Cerebellum (tissue), 4 donors: ENCODE measurements at places on chromosomes 12 and 14. TPM values are rescaled to one million over a fixed set of nuclear protein-coding genes. Genes with fewer than 3 reads are reported as not detected.
A peak's percentile ranks its signal among the peaks of the same experiment; 100 is the strongest.

EML5 gene
- total RNA-seq = 31.1 TPM

MANSC4 gene
- total RNA-seq = 0.27 TPM

NXPH4 gene
- total RNA-seq = 11.0 TPM

SLCO1B1 gene
- total RNA-seq = not detected

HCAR3 gene
- 0.82 TPM for total RNA-seq

RNASE4 gene
- total RNA-seq = 2.6 TPM

CLEC2D gene
- 11.4 TPM for total RNA-seq

RFX4 gene
- 25.9 TPM for total RNA-seq

HOXC13 gene
- not detected for total RNA-seq

CCDC38 gene
- not detected for total RNA-seq

LMNTD1 gene
- 1.1 TPM for total RNA-seq

OR4K15 gene
- total RNA-seq = not detected

FGF23 gene
- total RNA-seq = not detected

ADAM20 gene
- 7.1 TPM for total RNA-seq

SMIM41 gene
- 0.18 TPM for total RNA-seq

DNA sequence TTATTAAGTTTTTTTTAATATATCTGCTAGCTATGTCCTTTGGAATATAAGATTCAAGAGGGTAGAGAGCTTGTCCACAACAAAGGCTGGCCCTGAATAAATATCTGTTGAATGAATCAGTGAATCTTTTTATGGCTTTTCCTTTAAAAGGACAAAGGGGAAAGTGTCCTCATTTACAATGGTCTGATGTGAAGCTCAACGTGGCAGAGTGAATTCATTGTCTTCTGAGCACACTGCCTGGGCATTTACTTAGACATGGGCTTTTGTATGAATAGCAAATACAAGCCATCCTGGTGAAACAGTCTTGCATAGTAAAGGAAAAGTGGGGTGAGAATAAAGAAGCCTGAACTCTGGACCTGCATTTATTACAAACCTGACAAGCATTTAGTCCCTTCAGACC, 201.2 kb downstream of the NELL2 start:
- DNase-seq = no peak

GRCh38 chr12:34166427-34167060, 144.2 kb downstream of the ALG10 start:
- DNase-seq = no peak

GRCh38 chr12:112126911-112127310, 1.6 kb downstream of the TRAFD1 start:
- DNase-seq = no peak

DNA sequence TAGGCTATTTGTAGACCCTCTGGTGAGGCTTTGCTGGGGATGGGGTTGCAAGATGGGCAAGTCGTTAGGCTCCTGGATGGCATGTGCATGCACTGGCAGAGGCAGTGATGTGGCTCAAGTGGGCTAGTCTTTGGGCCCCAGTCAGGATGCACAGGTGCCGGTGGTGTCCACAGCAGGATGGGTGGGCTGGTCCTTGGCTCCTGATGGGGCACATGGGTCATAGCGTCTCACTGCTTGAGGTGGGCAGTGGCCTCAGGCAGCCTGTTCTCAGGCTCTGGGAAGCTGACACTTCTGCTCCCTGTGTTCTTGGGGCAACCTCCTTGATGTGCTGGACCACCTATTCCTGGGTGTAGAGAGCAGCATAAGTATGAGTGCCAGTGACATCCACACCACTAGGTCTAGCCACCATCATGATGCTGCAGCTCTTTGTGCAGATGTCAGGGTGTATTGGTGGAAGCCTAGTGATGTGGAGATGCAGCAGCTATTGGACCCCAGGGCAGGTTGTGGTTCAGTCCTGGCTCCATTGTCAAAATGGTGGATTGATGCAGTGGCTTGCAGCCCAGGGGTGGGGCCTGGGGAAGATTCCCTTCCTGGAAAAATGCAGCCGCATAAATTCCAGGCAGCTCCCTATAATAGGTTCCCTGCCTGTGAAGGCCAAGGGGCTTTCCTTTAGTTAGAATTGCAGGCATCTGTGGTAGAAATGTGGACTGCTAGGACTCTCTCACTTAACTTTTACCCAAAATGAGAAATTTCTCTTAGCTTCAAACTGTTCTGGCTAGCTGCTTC, 742.5 kb upstream of the MDGA2 start:
- no peak for DNase-seq

DNA sequence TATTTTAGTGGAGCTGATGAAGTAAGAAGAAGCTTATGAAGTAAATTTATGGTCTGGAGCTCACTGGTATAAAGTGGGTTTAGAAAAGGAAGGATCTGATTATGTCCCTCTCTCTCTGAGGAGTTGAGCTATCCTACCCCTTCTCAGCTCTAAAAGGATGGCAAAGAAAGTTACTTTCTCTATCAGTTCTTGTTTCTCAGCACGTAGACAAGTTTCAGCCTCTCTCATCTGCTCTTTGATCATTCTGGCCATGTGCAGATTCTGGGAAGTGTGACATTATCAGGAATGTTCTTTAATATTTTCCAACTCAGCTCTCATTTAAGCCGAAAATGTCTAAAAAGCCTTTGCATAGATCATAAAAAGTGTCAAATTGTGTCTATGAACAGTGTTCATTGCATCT, 5.8 kb upstream of the EGLN3 start:
- no peak for DNase-seq

GRCh38 chr12:49974677-49975317, 2.0 kb downstream of the AQP6 start:
- DNase-seq = no peak

- DNase-seq = peak; percentile 41
These were observed 56.3 kb downstream of the FGD4 start for GRCh38 chr12:32455607-32456071.

DNA sequence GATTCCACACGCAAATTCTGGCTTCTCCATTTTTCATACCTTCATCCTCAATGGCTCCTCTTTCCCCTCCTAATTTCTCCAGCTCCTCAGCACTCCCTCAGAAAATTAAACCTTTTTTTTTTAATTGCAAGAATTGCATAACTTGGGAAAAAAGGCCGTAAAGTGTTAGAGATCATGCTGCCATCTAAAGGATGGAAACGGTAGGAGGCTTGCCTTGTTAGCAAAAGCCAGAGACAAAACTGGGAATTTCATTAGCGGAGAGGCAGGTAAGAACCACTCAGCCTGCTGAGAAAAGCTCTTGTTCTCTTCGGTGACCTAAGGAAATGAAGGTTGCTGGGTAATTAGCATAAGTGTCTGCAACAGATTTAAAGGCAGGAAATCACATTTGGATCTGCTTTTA, 204.3 kb downstream of the AEBP2 start:
- DNase-seq = peak; percentile 16

DNA sequence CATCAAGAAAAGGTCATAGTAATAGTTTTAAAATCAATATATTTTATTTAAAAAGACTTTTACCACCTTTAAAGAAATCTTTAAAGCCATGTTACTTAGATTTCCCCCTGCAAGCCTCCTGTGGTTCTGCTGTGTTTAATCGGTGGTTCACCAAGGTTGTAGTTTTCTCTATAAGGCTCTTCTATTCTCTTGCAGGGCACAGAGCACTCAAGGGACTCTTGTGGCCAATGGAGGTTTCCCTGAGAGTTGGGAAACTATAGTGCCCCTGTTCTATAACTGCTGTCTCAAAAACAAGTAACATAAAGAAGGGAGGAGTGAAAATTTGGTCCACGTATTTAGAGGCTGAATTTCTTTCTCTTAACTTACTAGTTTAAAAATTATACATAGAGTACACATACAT, 25.0 kb downstream of the DACT1 start:
- DNase-seq = no peak

DNA sequence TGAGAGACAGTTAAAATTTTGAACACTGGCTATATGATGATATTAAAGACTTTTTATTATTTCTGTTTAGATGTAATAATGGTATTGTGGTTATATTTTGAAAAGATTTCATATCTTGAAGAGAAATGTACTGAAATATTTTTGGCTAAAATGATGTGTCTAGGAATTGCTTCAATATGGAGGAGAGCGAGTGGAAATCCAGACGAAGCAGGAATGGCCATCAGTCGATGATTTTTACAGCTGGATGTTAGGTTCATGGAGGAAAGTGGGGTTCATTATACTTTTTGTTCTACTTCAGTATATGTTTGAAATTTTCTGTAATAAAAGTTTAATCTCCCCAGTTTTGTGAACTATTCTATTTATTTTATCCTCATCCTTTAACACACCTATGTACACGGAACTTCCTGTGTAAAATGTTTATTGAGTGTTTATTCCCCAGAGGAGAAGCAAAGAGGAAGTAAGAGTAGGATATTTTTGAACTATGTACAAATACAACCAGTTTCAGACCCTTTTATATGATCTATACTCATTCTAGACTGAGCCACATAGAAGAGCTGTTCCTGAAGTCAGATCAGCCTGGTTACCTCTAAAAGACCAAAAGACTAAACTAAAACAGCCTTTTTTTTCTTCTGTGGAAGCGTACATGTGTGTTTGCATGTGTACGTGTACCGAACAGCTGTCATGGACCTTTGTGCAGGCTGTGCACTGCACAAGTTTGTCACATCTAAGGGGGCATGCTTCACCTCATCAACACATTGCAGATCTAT, 211.0 kb upstream of the NUDT4 start:
- no peak for DNase-seq

GRCh38 chr12:68028647-68029046, 39.4 kb downstream of the IFNG-AS1 start:
- DNase-seq = no peak

DNA sequence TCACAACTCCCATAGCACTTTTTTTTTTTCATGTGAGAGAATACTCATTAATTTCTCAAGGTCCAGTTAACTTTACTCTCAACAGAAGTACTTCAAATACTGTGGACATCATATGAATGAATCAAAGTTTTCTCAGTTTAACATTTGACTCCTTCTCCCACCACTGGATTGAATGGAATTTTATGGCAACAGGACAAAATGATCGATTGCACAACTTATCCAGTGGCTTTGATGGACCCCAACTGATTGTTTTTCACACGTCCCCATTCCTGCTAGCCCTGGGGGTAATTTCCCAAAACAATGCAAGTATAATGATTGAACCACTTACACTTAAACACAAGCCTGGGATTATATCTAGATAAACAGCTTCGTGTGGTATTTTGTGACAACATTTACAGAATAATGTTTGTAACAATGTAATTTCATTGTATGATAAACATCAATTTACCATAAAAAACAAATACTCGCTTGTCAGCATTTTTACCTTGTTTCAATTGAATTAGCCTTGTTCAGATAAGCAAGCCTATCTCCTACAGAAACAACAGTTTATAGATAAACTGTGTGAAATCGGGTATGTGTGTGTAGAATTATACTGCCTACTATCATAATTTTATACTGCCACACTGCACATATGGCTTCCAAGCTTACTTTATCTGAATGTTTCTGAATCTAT, 60.9 kb downstream of the SOX5 start:
- DNase-seq = no peak

GRCh38 chr14:74634964-74635363, 22.9 kb upstream of the LTBP2 start:
- DNase-seq = no peak

- no peak for DNase-seq
These were observed 54.9 kb upstream of the NUDT4 start for GRCh38 chr12:93322784-93323183.

- DNase-seq = peak; percentile 68
These were observed 3.0 kb upstream of the IFI27L2 start for GRCh38 chr14:94132285-94132887.

- DNase-seq = no peak
These were observed 85.1 kb upstream of the ARHGAP5 start for GRCh38 chr14:31992011-31992447.
